NAMALWA (cell line): ENCODE measurements at places on chromosomes 7 and 10.

GRCh38 chr7:28802450-28802849, 155.7 kb downstream of the TRIL start:
- DNase-seq: no peak

DNA sequence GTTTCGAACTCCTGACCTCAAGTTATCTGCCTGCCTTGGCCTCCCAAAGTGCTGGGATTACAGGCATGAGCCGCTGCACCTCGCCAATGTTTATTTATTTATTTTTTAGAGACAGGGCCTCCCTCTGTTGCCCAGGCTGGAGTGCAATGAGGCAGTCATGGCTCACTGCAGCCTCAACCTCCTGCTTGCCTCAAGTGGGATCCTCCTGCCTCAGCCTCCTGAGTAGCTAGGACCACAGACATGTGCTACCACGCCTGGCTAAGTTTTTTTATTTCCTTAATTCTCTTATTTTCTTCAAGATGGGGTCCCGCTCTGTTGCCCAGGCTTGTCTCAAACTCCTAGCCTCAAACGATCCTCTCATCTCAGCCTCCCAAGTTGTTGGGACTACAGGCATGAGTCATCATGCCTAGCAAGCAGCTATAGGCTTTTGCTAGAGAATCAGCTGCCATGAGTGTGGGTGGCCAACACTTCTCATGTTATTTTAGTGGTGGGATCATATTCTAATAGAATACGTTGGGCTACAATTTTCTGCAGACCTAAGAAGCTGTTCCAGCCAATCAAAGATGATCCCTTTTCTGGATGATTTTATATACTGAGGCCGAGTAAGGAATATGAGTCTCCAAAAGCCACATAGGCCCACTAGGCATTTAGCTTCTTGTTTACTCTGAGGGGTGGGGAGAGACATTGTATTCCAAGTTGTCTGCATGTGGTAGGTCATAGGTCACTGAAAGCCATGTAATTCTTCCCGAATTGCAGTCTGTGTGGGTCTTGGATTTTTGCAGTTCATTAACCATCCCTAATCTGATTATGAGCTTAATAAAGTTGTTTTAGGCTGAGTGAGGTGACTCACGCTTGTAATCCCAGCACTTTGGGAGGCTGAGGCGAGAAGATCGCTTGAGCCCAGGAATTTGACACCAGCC, 7.6 kb upstream of the TMEM248 start:
- DNase-seq: no peak

GRCh38 chr7:84372712-84373111, 178.1 kb upstream of the SEMA3A start:
- no peak for DNase-seq

- peak; percentile 67 for DNase-seq
These were observed 15.3 kb upstream of the ASB4 start for GRCh38 chr7:95470452-95470851.

- DNase-seq: no peak
These were observed 18.9 kb upstream of the NRBF2 start for GRCh38 chr10:63114031-63114814.

- DNase-seq: no peak
These were observed 113.4 kb downstream of the ST7 start for GRCh38 chr7:117066668-117067067.

- DNase-seq: no peak
These were observed 3.7 kb downstream of the WNT2 start for GRCh38 chr7:117319181-117319580.

DNA sequence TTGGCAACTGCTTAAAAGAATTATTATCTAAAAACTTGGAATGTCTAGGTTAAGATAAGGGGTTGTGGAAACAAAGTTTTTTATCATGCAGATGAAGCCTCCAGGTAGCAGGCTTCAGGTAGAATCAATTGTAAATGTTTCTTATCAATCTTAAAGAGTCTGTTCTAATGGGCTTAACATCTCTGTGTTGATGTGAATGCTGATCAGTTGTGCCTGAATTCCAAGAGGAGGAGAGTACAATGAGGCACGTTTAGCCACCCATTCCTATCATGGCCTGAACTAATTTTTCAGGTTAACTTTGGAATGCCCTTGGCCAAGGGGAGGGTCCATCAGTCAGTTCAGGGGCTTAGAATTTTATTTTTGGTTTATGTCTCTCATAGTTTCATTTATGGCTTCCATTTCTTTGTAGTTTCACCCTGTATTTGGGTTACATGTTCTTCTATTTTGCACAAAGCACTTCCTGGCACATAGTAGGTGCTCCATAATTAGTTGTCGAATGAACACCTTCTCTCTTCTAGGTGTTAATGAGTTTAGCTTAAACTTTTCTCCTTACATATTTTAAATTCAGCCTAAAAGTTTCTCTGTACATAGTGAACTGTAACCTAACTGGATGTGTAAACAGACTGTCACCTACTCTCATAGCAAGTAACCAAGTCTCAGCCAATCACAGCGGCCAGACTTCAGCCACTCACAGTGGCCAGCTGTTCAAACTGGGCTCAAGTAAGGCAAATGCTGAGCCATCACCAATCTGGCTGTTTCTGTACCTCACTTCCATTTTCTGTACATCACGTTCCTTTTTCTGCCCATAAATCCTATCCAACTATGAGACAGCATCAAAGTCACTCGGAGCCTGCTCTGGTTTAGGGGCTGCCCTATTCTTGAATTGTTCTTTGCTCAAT, 34.7 kb downstream of the ALOX5 start:
- no peak for DNase-seq

GRCh38 chr7:69502358-69502757, 95.9 kb upstream of the AUTS2 start:
- DNase-seq: no peak

GRCh38 chr7:98777051-98777450, 92.8 kb downstream of the TMEM130 start:
- no peak for DNase-seq

DNA sequence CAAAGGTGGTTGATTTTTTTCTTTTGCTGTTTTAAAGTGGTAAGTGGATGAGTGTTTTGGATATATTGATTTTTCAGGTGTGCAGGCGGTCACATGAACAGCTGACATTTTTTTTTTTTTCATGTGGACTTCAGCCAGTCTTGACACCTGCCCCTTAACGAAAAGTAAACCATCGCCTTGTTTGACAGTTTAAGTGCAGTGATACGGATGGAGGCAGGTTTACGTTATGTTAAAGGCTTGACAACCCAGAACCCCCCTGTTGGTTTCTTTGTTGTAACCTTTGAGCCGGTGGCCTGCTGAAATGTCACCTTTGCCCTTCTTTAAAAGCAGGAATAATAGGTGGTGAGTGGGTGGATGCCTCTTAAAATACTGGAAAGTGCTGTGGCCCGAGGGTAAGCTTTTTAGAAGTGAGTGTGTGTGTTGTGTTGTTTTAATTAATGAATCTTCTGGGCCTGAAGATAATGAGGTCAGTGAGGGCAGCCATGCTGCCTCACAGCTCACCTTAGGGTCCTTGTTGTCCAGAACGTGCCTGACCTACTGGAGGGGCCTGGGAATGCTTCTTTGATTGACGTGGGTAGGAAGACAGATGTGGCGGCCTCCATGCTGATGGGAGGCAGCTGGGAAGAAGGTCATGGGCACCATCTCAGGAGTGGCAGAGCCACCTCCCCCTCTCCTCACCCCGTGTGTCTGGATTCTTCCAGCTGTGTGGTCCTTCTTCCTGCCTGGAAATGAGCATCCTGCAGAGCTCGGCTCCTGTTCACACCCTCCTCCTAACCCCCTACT, 69.8 kb downstream of the TCF7L2 start:
- no peak for DNase-seq

GRCh38 chr10:12869427-12869826, 132.1 kb downstream of the CCDC3 start:
- no peak for DNase-seq

DNA sequence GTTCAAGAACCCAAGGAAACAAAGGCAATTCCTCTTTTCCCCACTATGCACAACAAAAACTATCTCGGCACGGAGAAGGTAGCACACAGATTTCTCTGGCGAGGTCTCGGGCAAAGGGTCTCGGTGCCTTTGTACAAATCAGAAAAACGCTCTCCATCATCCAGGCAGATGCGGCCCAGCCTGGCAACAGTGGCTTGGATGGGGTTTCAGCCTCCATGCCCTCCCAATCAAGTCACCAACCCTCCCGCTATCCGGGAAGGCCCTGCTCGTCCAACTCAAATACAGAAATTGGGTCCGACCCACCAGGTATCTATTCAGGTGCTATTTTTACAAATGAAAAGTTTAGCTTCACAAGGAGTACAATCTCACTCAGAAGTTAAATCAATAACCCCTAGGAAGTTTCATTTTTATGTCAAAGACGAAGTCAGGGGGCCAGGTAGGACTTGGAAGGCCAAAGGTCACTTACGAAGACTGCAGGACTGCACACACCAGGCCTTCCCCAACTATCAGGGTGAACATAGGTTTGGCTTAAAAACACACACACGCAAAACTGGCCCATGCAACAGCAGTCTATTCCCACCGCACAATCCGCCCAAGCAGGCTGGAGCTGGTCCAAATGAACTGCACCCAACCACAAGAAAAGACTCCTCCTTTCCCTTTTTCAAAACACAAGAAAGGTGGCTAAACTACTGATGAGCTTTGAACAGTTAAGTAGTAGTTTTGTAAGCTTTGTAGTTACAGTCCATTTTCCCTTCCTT, 43.0 kb downstream of the GNA12 start:
- no peak for DNase-seq

- DNase-seq: no peak
These were observed 22.1 kb upstream of the GLCCI1 start for GRCh38 chr7:7946486-7946885.

- DNase-seq: no peak
These were observed 665.6 kb downstream of the MAGI2 start for GRCh38 chr7:78787854-78788253.

DNA sequence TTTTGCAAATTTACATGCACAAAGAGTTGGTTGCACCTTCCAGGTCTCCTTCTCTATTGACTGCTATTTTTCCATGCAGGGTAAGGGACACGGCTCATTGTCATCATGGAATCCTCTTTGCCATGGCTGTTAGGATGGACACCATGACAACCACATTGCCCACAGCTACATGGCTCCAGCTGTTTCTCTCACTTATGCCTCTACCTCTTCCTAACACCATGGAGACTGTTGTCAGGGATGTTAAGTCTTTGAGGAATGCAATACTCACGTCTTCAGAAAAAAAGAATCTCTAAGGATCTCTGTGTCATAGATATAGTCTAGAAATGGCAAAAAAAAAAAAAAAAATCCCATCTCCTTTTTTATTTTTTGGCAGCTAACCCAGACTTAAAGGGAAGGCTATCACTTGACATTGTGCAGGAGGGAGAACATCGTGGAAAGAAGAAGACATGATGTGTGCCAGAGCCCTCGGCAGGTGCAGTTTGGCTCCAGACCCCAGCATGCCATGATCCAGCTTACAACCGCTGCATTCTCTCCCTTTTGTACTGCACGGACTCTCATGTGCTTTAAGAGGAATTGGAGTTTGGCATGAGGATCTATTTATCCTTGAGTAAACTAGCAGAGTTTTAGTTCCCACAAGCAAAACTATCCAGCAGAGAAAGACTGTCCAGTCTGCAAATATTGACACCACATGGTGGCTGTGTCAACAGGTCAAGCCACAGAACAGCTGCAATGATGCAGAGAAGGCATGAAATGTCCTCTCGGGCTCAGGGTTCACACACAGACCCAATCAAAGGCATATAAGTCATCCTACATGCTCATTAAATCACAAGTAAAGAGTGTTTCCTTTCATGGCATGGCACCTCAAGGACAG, 70.8 kb downstream of the FRMD4A start:
- no peak for DNase-seq

DNA sequence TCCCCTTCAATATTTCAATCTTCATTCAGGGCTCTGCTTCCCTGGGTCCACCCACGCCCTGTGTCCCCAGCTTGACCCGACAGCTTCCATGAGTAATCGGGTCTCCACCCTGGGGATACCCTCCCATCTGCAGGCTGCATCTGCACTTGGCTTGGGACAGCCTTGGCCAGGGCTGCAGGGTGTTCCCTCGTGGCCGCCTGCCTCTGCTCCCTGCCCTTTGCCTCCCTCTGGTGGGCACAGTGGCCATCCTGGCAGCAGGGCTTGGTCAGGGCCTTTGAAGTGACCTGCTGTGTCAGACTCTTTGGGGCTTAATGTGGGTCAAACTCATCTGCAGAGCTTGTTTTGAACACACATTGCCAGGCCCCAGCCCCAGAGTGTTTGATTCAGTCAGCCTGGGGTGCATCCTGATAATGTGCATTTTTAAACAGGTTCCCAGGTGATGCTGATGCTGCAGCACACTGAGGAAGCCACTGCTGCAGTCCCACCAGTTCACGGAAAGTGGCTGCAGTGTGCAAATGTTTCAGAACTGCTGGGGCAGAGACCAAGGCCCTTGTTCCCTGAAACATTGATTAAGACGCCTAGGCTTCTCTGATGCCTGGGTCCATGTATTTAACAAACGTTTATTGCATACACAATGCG, 80.7 kb upstream of the SEC61G start:
- peak; percentile 16 for DNase-seq

GRCh38 chr10:71809628-71810027, 36.3 kb upstream of the VSIR start:
- DNase-seq: no peak

- no peak for DNase-seq
These were observed 61.0 kb downstream of the CAMK2B start for GRCh38 chr7:44264221-44264931.

DNA sequence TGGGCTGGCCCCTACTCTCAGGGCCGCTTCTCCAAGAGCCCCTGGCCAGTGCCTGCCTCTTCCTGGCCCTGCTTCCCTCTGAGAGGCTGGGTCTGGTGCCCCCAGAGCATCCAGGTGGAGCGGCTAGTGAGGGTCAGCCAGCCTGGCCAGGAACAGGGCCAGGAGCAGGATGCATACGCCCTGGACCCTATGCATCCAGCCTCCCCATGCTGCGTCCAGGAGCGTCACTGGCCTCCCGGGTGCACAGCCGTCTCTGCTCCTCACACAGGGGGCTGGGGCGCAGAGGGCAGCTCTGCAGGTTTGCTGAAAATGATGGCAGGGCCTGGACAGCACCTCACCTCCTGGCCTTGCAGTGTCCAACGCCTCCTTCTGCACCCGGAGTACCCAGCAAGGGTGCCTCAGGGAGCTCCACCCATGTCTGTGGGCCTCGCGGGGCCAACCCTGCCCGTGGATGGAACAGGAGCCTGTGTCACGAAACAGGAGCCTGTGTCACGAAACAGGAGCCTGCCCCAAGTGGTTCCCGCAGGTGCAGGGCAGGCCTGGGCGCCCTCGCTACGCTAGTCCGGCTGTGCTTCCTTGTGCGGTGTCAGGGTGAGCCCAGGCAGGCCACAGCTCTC, 246.2 kb upstream of the PPP2R2D start:
- DNase-seq: no peak

- DNase-seq: no peak
These were observed 348.8 kb upstream of the C7orf33 start for GRCh38 chr7:148241700-148242293.

- DNase-seq: no peak
These were observed 107.7 kb upstream of the BTBD16 start for GRCh38 chr10:122163174-122164022.

GRCh38 chr10:44008270-44008916, 359.7 kb upstream of the ZNF32 start:
- no peak for DNase-seq
